ENCODE measurements at places on chromosomes 1 and 21. TPM values are rescaled to one million over a fixed set of nuclear protein-coding genes. Genes with fewer than 3 reads are reported as not detected.

- no peak for DNase-seq
- H3K27ac ChIP-seq = no peak overlapping the region
- H3K4me3 ChIP-seq = no peak overlapping the region
- no peaks in the 10 kb centered on the region for H3K4me1 ChIP-seq
- no peaks in the 10 kb centered on the region for H3K27me3 ChIP-seq
These were observed 444.6 kb downstream of the AJAP1 start for GRCh38 chr1:5098981-5099385.

TAS1R1 gene
- total RNA-seq = 0.21 TPM

CDC7 gene
- 8.3 TPM for total RNA-seq

- H3K4me3 ChIP-seq = no peak overlapping the region
- H3K36me3 ChIP-seq = no peaks in the 10 kb centered on the region
- DNase-seq = no peak
These were observed 15.4 kb downstream of the ATP1A2 start for GRCh38 chr1:160130939-160131338.

BCAR3 gene
- 33.3 TPM for total RNA-seq

GRCh38 chr1:151692226-151692625 lies 24.4 kb downstream of the CELF3 start:
- H3K4me3 ChIP-seq = no peak overlapping the region
- no peaks in the 10 kb centered on the region for H3K27me3 ChIP-seq
- peaks cover 7% of the 10 kb centered on the region for H3K36me3 ChIP-seq
- H3K27ac ChIP-seq = no peak overlapping the region

GRCh38 chr1:246775531-246776385 lies 51.5 kb downstream of the SCCPDH start:
- no peaks in the 10 kb centered on the region for H3K4me1 ChIP-seq
- H3K27ac ChIP-seq = no peak overlapping the region
- peaks cover 11% of the 10 kb centered on the region for H3K36me3 ChIP-seq
- no peak for DNase-seq
- H3K27me3 ChIP-seq = no peaks in the 10 kb centered on the region

THEM5 gene
- not detected for total RNA-seq

DNA sequence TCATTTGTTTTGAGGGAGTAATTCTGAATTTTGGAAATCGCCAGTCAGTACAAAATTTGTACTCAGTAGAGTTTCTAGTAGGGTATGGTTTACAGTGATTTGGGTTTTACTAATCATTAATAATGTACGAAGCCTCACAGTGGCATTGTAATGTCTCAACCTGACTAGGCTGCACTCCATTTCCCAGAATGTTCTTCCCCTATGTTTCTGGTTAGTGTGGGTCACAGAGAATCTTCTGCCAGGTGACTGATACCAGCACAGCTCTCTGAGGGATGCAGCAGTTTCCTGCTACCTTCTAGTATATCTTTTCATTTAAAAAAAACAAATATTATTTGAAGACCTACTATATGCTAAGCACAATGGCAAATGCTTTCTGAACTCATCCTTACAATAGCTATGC lies 112.9 kb downstream of the PTPN14 start:
- H3K27ac ChIP-seq = no peak overlapping the region
- no peak for DNase-seq
- H3K4me3 ChIP-seq = no peak overlapping the region

DNA sequence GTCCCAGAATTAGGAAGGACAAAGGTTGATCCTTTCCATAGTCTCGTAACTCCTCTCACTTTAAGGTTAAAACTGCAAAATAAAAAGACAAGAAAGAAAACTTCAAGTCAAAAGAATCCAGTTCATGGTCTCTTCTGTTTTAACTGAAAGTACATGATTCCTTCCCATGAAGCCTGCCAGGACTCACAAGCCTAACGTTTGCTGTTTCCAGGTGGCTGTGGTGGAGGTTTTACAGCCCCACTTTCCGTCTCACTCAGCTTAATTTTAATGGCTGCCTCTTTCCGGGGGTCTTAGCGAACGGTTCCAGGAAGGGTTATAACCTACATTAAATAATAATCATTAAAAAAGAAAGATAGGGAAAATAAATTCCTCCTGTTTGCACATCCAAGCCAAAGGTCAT lies 136.8 kb upstream of the SPAG17 start:
- H3K4me1 ChIP-seq = peaks cover 7% of the 10 kb centered on the region
- H3K27ac ChIP-seq = no peak overlapping the region
- no peaks in the 10 kb centered on the region for H3K27me3 ChIP-seq
- no peaks in the 10 kb centered on the region for H3K36me3 ChIP-seq

CELA2B gene
- 0.63 TPM for total RNA-seq

- H3K4me1 ChIP-seq = no peaks in the 10 kb centered on the region
- no peaks in the 10 kb centered on the region for H3K27me3 ChIP-seq
- H3K36me3 ChIP-seq = no peaks in the 10 kb centered on the region
- H3K27ac ChIP-seq = no peak overlapping the region
These were observed 31.3 kb downstream of the CACNA1E start for GRCh38 chr1:181514298-181515290.

GRCh38 chr1:70048336-70049094 lies 156.9 kb downstream of the LRRC40 start:
- H3K4me3 ChIP-seq = no peak overlapping the region
- no peaks in the 10 kb centered on the region for H3K36me3 ChIP-seq
- peaks cover 7% of the 10 kb centered on the region for H3K4me1 ChIP-seq
- H3K27me3 ChIP-seq = no peaks in the 10 kb centered on the region
- no peak overlapping the region for H3K27ac ChIP-seq
- no peak for DNase-seq

DNA sequence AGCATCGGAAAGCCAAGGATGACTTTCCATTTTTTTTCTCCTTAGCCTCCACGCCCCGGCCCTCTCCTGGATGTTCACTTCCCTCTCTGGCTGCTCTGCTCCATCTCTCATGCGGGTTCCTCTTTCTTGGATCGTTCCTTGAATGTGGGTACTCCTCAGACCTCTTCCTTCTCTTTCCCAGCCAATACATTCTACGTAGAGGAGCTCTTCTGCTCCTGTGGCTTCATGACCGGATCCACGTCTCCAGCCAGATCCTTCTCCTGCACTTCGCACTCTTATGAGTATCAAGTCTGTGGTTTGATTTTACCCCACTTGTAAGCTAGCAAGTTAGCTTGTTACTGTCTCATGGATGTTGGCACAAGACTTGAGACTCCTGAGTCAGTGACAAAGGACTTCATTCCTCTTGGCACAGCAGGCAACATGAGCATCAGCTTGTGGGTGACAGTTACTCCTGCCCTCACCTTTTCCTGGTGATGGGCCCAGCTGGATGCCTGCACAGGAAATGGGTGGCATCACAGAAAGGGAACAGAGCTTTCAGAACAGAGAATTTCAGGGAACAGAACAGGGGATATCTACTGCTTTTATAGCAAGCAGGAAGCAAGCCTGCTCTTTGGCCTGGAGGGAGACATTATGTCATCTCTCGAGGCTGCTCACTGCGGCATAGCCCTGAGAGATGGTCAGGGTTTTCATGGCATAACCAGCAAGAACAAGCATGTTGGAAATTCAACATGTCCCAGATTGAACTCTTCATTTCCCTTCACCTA lies 100.1 kb upstream of the KIF26B start:
- peak overlapping the region; percentile 26 for H3K27ac ChIP-seq
- H3K27me3 ChIP-seq = no peaks in the 10 kb centered on the region
- no peak for DNase-seq
- H3K36me3 ChIP-seq = no peaks in the 10 kb centered on the region

- peak within 1 kb of the TSS; percentile 88 for H3K27ac ChIP-seq
- H3K4me1 ChIP-seq = peaks cover 2% of the 10 kb centered on the region
- H3K36me3 ChIP-seq = peaks cover 6% of the 10 kb centered on the region
These were observed at the start of gene ELF3 for GRCh38 chr1:202010180-202011015. Gene ELF3, plus strand, starts transcription at chr1:202010587. Its CDS starts 550 bp downstream, at chr1:202011137.

GRCh38 chr1:12173631-12174121 lies 6.9 kb downstream of the TNFRSF1B start:
- no peaks in the 10 kb centered on the region for H3K27me3 ChIP-seq
- no peak overlapping the region for H3K4me3 ChIP-seq
- H3K36me3 ChIP-seq = no peaks in the 10 kb centered on the region
- DNase-seq = no peak

GRCh38 chr1:156586892-156587477 lies 4.6 kb upstream of the NAXE start:
- no peak overlapping the region for H3K4me3 ChIP-seq
- no peaks in the 10 kb centered on the region for H3K36me3 ChIP-seq
- no peak overlapping the region for H3K27ac ChIP-seq
- H3K4me1 ChIP-seq = no peaks in the 10 kb centered on the region
- no peaks in the 10 kb centered on the region for H3K27me3 ChIP-seq

All from lung (tissue), 17 donors.